Activated naive CD8-positive, alpha-beta T cell treated with anti-CD3 and anti-CD28 coated beads, Interleukin-2, amount 10 ng/mL, durations not matched to agents 7 days and 5 days (primary cell): ENCODE measurements at places on chromosomes 16 and 17. TPM values are rescaled to one million over a fixed set of nuclear protein-coding genes. Genes with fewer than 3 reads are reported as not detected.
A peak's percentile ranks its signal among the peaks of the same experiment; 100 is the strongest.

Gene PLA2G10
- total RNA-seq: not detected

Gene NPIPA5
- total RNA-seq: 25.5 TPM

Gene BEAN1
- not detected for total RNA-seq

Gene HIGD1B
- total RNA-seq: not detected

Gene CDRT4
- 10.6 TPM for total RNA-seq

Gene OTOA
- total RNA-seq: 0.14 TPM

Gene KIF2B
- not detected for total RNA-seq

GRCh38 chr17:49472527-49472926 is 22.6 kb upstream of the NGFR start:
- H3K4me3 ChIP-seq: no peak overlapping the region
- no peaks in the 10 kb centered on the region for H3K4me1 ChIP-seq
- H3K27me3 ChIP-seq: peaks cover 60% of the 10 kb centered on the region
- no peak for DNase-seq
- H3K36me3 ChIP-seq: no peaks in the 10 kb centered on the region

GRCh38 chr16:800834-801511 is 439 bp upstream of the GNG13 start:
- no peaks in the 10 kb centered on the region for H3K4me1 ChIP-seq
- no peak for DNase-seq
- peaks cover 11% of the 10 kb centered on the region for H3K36me3 ChIP-seq
- H3K4me3 ChIP-seq: no peak overlapping the region

DNA sequence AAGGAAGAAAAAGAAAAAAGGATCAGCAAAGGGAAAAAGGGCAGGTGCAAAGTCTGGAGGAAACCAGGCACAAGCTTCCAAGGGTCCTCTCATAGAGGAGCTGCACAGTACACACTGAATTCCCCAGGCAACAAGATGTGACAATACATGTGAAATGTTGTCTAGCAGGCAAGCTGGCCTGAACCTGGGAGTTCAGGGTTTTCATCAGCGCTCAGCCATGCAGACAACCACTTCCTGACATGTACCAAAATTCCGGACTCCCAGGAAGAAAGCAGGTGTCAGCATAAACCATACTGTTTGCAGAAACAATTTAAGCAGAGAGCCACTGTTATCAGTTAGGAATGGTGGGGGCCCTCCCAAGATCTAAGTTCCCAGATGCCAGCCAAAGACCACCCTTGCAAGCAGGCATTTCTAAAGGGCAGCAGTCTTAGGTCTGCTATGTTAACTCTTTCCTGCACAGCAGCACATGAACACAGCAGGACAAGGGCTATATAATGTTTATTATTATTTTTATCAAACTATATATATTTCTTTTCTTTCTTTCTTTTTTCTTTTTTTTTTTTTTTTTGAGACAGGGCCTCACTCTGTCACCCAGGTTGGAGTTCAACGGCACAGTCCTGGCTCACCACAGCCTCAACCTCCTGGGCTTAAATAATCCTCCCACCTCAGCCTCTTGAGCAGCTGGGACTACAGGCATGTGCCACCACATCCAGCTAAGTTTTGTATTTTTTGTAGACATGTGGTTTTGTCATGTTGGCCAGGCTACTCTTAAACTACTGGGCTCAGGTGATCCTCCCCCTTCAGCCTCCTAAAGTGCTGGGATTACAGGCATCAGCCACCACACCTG is 10.1 kb downstream of the TK2 start:
- H3K4me3 ChIP-seq: peak overlapping the region; percentile 35
- H3K36me3 ChIP-seq: no peaks in the 10 kb centered on the region
- DNase-seq: no peak
- H3K27me3 ChIP-seq: no peaks in the 10 kb centered on the region
- H3K4me1 ChIP-seq: peaks cover 23% of the 10 kb centered on the region

DNA sequence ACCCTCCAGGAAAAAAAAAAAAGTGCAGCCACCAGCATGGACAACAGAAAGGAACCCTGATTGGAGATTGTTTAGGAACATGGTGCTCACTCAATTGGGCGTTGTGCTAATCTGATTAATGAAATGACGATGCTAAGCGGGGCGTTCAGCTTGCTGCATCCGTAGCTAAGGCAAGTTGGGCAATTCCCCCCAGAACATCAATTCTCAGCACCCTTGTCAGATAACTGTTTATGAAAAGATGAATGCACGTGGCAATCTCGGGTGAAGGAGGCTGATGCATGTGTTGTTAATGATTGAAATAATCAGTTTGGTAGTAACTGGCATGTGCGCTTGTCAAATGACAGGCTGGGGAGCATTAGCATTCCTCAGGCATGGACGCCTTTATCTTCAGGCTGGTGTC is 57.0 kb downstream of the HS3ST3A1 start:
- no peak overlapping the region for H3K4me3 ChIP-seq
- no peaks in the 10 kb centered on the region for H3K4me1 ChIP-seq
- H3K27me3 ChIP-seq: peaks cover 4% of the 10 kb centered on the region
- no peak for DNase-seq
- no peak overlapping the region for H3K27ac ChIP-seq

DNA sequence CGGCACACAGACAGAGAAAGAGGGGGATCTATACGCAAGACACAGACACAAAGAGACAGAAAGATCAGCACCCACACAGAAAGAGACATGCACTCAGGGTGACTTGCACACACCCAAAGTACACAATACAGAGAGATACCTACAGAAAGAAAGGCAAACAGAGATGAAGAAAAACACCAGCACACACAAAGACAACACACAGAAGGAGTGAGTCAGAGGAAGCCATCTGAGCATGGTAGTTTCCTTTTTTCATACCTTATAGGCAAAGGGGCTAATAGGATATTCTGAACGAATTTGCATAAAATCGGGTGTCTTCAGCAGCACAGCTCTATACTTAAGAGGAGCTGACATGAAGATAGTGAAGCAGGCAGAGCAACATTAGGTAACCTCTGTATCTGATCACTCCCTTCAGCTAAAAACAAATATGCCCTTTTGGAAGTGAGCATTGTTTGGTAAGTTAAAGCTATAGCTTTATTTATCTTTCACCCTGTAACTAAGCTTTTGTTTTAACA is 198.6 kb downstream of the AATF start:
- H3K36me3 ChIP-seq: peaks cover 20% of the 10 kb centered on the region
- no peaks in the 10 kb centered on the region for H3K27me3 ChIP-seq
- peaks cover 8% of the 10 kb centered on the region for H3K4me1 ChIP-seq
- DNase-seq: no peak
- peak overlapping the region; percentile 8 for H3K4me3 ChIP-seq
- peak overlapping the region; percentile 61 for H3K27ac ChIP-seq

DNA sequence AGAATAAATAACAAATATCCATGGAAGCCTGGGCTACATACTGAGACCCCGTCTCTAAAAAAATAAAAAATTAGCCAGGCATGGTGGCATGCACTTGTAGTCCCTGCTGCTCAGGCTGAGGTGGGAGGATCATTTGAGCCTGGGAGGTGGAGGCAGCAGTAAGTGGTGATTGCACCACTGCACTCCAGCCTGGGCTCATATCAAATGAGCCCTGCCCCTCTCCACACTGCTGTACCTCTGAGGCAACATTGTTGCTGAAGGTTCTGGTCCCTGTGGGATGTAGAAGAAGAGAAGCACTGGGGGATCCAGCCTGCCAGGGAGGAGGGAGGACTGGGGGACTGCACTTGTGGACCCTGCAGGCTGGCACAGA is 11.4 kb upstream of the ARHGAP23 start:
- peaks cover 39% of the 10 kb centered on the region for H3K27me3 ChIP-seq
- DNase-seq: no peak
- no peak overlapping the region for H3K27ac ChIP-seq
- H3K4me1 ChIP-seq: peaks cover 6% of the 10 kb centered on the region

DNA sequence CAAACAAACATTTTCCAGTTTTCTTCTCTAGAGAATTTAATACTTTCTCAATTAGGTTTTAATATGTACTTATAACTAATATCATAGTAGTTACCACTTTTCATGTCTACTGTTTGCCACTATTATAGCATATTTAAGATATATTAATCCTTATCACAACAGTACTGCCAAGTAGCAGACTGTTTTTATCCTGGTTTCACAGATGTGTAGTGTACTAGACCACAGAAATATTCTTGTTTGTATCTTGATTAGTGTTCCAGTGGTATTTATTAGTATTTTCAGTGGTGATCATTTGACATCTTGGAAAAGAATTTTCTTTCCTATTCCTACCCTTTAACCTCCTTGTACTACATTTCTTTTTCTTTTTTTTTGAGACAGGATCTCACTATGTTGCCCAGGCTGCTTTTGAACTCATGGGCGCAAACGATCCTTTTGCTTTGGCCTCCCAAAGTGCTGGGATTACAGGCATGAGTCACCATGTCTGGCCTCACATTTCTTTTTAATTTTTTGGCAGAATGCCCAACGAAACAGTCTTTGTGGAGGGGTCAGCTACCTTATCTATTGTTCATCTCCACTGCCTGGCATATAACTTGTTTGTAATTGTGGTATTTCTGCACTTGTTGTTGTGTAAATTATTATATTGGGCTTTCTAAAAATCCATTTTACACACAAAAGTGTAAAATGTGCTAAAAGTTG is 27.2 kb downstream of the MAP2K4 start:
- H3K4me3 ChIP-seq: no peak overlapping the region
- H3K27ac ChIP-seq: no peak overlapping the region
- no peak for DNase-seq
- no peaks in the 10 kb centered on the region for H3K27me3 ChIP-seq
- peaks cover 50% of the 10 kb centered on the region for H3K4me1 ChIP-seq
- peaks cover 22% of the 10 kb centered on the region for H3K36me3 ChIP-seq

DNA sequence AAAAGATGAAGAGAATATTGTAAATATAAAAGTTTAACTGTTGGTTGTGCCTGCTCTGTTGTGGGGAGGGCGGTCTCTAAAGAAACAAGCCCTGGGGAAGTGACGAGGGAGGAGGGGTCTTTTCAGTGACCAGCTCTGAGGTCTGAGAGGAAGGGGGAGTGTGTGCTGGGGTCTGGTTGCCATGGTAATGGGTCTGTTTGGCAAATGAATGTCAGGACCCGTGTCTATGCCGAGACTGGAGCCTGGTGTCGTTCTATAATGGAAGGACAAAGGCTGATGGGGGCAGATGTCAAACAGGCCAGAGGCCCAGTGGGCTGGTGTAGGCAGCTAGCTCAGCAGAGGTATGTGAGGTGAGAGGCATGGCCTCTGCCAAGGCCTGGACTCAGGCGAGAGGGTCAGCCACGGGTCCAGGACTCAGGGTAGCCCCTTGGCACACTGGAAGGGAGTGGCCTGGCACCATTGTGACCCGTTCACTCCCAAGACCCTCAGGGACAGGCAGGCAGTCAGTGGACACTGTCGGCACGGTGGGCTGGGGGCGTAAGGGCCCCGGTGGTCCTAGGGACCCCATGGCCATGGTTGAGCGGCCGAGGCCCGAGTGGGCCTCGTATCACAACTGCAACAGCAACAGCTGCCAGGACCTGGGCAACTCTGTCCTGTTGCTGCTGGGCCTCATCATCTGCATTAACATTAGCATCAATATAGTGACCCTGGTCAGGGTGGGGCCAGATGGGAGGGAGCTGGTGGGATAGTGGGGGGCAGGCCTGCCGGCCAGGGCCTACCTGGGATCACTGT is at the start of gene SPEM1:
TSS of gene SPEM1 (plus strand) at position 506 of the 792 bp plus-strand sequence. CDS start at position 567, 61 bp downstream.
- no peaks in the 10 kb centered on the region for H3K36me3 ChIP-seq
- DNase-seq: no peak
- no peaks in the 10 kb centered on the region for H3K27me3 ChIP-seq
- H3K27ac ChIP-seq: no peak within 1 kb of the TSS
- H3K4me1 ChIP-seq: peaks cover 1% of the 10 kb centered on the region
- no peak within 1 kb of the TSS for H3K4me3 ChIP-seq

GRCh38 chr17:65634533-65634932 is 73.1 kb upstream of the AXIN2 start:
- no peaks in the 10 kb centered on the region for H3K36me3 ChIP-seq
- no peak overlapping the region for H3K4me3 ChIP-seq
- peaks cover 7% of the 10 kb centered on the region for H3K27me3 ChIP-seq
- no peak overlapping the region for H3K27ac ChIP-seq

- H3K27me3 ChIP-seq: peaks cover 4% of the 10 kb centered on the region
- H3K4me1 ChIP-seq: peaks cover 1% of the 10 kb centered on the region
- no peak overlapping the region for H3K4me3 ChIP-seq
- peaks cover 2% of the 10 kb centered on the region for H3K36me3 ChIP-seq
Observed at GRCh38 chr17:32542186-32542585, 55.4 kb downstream of the CDK5R1 start.

DNA sequence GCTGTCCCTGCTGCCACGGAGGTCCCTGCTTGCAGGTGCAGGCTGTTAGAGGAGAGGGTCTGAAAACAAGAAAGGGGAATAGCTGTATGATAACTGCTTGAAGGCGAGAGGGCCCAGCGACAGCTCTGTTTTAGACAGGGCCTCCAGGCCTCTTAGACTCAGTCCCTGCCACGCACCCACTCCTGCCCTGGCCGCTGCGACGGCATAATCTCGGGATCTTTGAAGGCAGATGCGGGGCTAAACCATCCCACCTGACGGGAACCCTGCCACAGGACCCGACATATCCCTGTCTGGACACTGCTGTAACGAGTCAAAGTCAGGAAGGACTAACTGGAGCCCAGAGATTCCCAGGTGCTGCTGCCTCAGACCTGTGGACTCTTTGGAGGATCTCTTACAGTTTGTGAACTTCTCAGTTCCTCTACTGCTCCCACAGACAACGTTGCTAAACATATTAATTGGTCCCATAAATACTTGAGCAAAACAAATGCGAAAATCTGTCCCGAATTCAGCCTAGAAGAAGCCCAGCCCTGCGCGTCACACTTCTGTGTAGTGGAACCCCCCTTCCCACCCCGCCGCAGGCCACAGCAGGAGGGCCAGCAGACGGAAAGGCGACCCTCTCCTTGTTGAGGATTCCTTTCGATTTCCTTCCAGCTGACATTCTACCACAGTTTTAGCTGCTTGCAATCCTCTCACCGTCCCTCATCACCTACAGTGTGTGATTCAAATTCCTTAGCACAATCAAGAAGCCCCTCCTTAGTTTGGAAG is 998 bp upstream of the TMEM11 start:
- H3K36me3 ChIP-seq: peaks cover 10% of the 10 kb centered on the region
- H3K27ac ChIP-seq: peak overlapping the region; percentile 94
- DNase-seq: peak; percentile 36
- peak overlapping the region; percentile 96 for H3K4me3 ChIP-seq
- H3K27me3 ChIP-seq: no peaks in the 10 kb centered on the region

- H3K4me3 ChIP-seq: peak overlapping the region; percentile 93
- H3K27me3 ChIP-seq: no peaks in the 10 kb centered on the region
- H3K36me3 ChIP-seq: peaks cover 25% of the 10 kb centered on the region
Observed at GRCh38 chr16:30381291-30382041, 895 bp downstream of the SEPTIN1 start.

DNA sequence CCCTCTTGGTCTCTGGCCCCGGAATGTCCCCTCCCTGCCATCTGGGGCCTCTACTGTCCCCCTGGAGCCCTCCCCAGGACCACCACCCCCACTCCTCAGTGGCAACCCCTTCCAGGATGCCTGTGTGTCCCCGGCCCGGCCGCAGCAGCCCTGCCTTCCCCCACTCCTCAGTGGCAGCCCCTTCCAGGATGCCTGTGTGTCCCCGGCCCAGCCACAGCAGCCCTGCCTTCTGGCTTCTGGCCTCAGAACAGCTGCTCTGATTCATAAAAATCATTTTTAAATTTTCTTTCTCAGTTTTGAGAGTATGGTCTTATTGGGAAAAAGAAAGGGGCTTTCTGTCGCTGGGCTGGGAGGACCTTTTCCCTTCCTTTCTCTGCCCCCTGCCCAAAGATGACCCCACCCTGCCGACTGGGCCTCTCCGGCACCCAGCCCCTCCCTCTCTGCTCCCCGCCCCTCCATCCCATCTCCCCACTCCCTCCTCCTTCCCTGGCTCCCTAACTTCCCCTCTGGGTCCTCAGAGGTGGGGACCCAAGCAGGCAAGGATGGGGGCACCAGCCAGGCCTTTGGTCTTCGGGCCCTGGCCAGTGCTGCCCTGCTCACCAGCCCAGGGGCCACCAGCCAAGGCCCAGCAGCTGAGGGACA is 40.5 kb downstream of the BAHCC1 start:
- H3K27me3 ChIP-seq: peaks cover 6% of the 10 kb centered on the region
- DNase-seq: no peak
- no peak overlapping the region for H3K4me3 ChIP-seq
- no peak overlapping the region for H3K27ac ChIP-seq
- H3K36me3 ChIP-seq: no peaks in the 10 kb centered on the region
